ENCODE measurements at places on chromosomes 12 and 14. TPM values are rescaled to one million over a fixed set of nuclear protein-coding genes. Genes with fewer than 3 reads are reported as not detected.

NTF3 gene
- not detected for total RNA-seq

DNA sequence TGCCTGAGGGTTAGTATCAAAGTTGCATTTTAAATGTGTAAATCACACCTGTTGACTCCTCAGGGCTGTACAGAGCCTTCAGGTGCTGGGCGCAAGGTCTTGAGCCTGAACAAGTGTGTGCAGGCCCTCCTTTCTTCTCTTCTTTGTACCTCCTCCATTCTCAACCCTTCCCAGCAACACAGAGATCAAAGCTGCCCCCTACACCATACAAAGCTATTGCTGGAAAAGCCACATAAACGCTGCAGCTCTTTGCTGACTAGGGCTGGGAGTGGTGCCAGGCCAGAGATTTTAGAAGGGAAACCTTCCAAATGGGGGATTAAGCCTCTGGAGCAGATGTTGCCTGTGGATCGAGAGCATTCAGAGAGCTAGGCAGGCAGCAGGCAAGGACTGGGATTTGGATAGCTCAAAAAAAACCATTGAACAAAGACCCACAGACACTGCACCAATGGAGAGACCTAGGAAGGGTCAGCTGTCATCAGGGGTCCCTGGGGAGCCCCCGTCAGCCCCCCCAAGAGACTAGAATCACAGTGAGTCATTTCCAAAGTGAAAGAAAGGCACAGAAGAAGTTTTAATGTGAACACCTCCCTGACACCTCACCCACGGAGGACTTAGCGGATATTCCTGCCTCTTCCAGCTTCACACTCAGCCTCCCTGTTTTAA is 18.2 kb upstream of the SUSD6 start:
- H3K4me1 ChIP-seq, result no peaks in the 10 kb centered on the region
- H3K36me3 ChIP-seq, result no peaks in the 10 kb centered on the region
- H3K27ac ChIP-seq, result no peak overlapping the region
- H3K4me3 ChIP-seq, result no peak overlapping the region
- H3K27me3 ChIP-seq, result no peaks in the 10 kb centered on the region
- DNase-seq, result no peak

CIROP gene
- not detected for total RNA-seq

LRCOL1 gene
- total RNA-seq, result not detected

CLEC4C gene
- total RNA-seq, result 0.39 TPM

DNA sequence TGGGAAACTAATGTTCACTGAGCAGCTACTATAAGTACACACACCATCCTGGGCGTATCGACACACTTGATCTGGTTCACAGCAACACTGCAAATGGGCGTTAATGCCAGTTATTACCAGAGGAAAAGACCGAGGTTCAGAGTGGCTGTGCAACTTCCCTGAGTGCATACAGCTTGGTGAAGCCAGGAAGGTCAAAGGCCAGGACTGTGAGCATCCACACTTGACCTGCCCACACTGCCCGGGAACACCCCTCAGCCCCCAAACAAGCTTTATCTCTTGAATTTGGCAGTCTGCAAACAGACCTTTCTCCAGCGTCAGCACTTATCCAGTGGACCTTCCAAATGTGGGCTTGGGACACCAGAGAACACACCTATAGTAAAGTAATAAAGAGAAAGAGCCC is 312.6 kb downstream of the BCL11B start:
- no peak for DNase-seq
- no peaks in the 10 kb centered on the region for H3K36me3 ChIP-seq
- no peaks in the 10 kb centered on the region for H3K4me1 ChIP-seq
- H3K27me3 ChIP-seq, result no peaks in the 10 kb centered on the region
- no peak overlapping the region for H3K27ac ChIP-seq

DNA sequence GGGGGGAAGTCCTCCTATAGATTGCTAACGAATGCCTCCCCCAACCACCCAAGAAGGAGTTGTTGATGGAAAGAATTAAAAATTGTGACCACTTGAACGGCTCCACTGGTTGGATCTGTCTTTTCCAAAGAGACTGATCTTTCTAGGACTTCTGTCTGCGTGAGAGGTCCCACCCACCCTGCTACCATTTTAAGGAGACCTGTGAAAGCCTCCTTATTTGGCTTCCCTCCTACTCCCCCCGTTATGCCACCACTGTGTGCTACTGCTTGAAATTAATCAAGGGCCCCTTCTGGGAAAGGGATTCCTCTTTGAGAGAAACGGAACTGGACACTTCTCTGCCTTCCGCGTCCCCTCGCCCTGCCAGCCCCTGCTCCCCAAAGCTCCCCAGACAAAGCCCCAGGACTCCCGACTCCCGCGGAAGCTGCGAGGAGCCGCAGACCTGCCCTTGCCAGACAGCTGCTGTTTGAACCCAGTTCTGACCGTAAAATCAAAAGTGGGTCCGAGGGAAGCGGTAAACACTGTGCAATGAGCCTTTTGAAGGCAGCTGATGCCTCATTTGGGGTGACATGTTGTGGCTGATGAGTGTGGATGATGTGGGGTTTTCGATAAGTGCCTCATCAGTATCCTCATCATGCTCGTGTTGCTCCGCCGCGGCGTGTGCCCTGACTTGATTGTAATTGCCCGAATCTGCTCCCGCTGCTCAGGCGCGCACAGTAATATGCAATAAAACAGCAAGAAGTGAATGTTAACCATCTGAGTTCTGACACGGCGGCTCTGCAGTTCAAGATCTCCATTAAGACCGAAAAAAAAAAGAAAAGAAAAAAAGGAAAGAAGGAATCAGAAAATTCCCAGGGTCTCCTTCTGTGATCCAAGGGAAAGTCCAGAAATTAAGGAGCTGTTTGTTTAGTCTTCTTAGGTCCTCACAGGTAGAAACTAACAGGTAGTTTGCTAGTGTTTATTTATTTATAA is 48.2 kb downstream of the MBIP start:
- H3K27ac ChIP-seq, result no peak overlapping the region
- peaks cover 9% of the 10 kb centered on the region for H3K4me1 ChIP-seq
- DNase-seq, result peak; percentile 5
- no peaks in the 10 kb centered on the region for H3K36me3 ChIP-seq

DNA sequence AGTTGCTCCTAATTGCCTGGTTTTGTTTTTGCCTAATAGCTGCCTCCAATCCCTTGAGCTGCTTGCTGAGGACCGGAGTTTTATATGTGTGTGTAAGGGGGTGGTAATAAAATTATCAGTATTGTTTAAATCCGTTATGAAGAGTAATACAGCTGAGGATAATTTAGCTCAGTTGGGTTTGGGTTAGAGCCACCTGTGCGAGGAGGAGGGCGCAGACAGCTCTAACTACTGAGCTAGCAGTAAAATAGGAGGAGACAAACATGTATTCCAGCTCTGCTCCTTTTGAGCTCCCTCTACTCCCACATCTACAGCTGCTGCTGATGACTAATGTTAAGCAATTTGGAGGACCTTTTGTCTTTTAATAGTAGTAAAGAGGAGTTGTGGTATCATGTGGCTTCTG is 61.5 kb downstream of the SPATS2 start:
- no peaks in the 10 kb centered on the region for H3K27me3 ChIP-seq
- peak; percentile 44 for DNase-seq
- H3K27ac ChIP-seq, result peak overlapping the region; percentile 62
- H3K36me3 ChIP-seq, result no peaks in the 10 kb centered on the region

Measured in B cell (primary cell).